ENCODE measurements at places on chromosomes 12 and 14.

GRCh38 chr12:50981319-50982239 is 29.2 kb downstream of the HIGD1C start:
- H3K36me3 ChIP-seq: peaks cover 20% of the 10 kb centered on the region
- no peak overlapping the region for H3K27ac ChIP-seq
- DNase-seq: no peak
- peaks cover 11% of the 10 kb centered on the region for H3K4me1 ChIP-seq

DNA sequence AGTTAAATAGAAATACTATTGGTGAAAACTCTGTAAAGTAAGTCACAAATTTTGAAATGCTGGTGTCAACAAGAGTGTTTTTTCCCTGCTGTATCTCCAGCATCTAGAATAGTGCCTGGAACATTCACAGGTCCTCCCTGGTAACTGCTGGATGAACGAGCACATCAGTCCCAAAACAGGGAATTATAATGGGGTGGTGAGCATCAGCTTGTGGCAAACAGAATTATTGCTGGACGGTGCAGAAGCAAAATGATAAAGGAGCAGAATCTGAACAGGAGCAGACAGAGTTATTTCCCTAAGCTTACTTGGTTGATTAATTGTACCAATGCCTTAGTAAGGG is 129.9 kb downstream of the GRIP1 start:
- H3K27me3 ChIP-seq: no peaks in the 10 kb centered on the region
- no peak overlapping the region for H3K4me3 ChIP-seq
- DNase-seq: no peak

GRCh38 chr12:22116376-22116775 is 70.4 kb downstream of the CMAS start:
- no peaks in the 10 kb centered on the region for H3K4me1 ChIP-seq
- no peak for DNase-seq
- no peak overlapping the region for H3K27ac ChIP-seq
- no peak overlapping the region for H3K4me3 ChIP-seq
- H3K27me3 ChIP-seq: no peaks in the 10 kb centered on the region

DNA sequence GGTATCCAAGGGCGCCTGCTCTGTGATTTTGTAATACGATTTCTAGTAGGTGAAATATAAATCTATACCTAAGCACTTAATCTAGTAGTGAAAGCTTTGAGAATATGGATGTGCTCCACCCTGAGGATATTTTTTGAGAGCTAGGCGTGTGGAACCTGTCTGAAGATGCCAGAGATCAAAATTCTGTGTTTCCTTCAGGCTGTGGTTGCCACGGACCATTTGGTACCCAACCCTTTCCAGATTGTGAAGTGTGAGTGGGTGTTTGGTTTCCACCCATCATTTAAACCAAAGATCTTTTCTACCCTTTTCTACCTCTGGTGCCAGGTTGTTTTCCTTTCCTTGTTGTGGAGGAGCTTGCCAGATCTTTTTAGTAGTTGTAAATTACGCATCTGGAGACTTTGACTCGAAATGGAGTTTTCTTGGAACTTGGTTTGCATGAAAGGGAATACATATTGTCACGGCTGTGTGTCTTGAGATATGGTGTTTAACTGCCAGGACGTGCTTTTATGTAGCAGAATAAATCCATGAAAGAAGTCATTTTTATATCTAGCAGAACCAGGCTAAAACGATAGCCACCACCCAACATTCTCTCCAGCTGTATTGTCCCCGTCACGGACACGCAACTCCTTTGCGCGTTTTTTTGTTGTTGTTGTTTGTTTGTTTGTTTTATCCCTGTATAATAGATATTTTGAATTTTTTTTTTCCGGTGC is 2.2 kb downstream of the LRFN5 start:
- H3K36me3 ChIP-seq: no peaks in the 10 kb centered on the region
- H3K4me1 ChIP-seq: peaks cover 4% of the 10 kb centered on the region
- no peak for DNase-seq
- H3K4me3 ChIP-seq: peak overlapping the region; percentile 52
- H3K27me3 ChIP-seq: peaks cover 54% of the 10 kb centered on the region

DNA sequence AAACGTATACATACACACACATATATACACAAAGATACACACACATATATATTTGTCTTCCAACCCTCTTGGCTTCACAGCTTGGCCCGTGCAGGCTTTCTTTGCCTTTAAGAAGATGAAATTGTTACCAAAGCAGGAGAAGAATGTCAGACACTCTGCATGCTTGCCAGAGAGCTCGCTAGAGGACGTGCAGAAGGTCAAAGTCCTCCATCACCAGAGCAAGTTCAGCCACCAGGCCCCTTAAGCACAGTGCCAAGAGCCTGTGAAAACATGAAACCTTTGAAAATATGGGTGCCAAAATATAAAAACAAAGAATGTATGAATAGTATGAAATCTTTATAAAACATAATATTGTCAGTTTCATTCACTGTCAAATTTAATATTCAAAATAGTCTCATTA is 14.9 kb upstream of the MCRS1 start:
- H3K27ac ChIP-seq: no peak overlapping the region
- H3K4me3 ChIP-seq: no peak overlapping the region
- peaks cover 14% of the 10 kb centered on the region for H3K4me1 ChIP-seq

GRCh38 chr14:31371646-31372045 is 48.7 kb downstream of the HEATR5A start:
- no peak for DNase-seq
- H3K27me3 ChIP-seq: no peaks in the 10 kb centered on the region
- H3K4me1 ChIP-seq: no peaks in the 10 kb centered on the region
- H3K27ac ChIP-seq: no peak overlapping the region

GRCh38 chr12:57985685-57986084 is 44.3 kb downstream of the ATP23 start:
- H3K36me3 ChIP-seq: no peaks in the 10 kb centered on the region
- DNase-seq: no peak
- H3K27me3 ChIP-seq: no peaks in the 10 kb centered on the region
- no peak overlapping the region for H3K27ac ChIP-seq
- H3K4me1 ChIP-seq: no peaks in the 10 kb centered on the region

DNA sequence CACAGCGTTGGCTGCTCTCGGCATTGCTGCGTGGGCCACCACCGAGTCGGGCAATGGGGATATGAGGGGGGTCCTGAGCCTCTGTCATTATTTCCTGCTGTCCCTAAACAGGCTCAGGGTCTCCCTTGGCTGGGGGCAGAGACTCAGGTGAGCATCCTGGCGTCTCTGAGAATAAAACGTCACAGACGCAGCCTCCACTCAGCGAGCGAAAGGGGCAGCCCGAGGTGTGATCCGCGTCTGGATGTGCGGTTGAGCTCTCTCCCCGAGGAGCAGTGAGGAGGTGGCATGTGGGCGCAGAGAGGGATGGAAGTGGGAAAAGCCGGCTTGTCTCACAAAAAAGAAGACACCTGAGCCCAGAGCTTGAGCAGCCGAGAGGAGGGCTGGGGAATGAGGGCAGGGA is 62.6 kb downstream of the GALNT9 start:
- DNase-seq: no peak
- no peaks in the 10 kb centered on the region for H3K27me3 ChIP-seq
- no peaks in the 10 kb centered on the region for H3K4me1 ChIP-seq
- no peaks in the 10 kb centered on the region for H3K36me3 ChIP-seq
- H3K27ac ChIP-seq: no peak overlapping the region

DNA sequence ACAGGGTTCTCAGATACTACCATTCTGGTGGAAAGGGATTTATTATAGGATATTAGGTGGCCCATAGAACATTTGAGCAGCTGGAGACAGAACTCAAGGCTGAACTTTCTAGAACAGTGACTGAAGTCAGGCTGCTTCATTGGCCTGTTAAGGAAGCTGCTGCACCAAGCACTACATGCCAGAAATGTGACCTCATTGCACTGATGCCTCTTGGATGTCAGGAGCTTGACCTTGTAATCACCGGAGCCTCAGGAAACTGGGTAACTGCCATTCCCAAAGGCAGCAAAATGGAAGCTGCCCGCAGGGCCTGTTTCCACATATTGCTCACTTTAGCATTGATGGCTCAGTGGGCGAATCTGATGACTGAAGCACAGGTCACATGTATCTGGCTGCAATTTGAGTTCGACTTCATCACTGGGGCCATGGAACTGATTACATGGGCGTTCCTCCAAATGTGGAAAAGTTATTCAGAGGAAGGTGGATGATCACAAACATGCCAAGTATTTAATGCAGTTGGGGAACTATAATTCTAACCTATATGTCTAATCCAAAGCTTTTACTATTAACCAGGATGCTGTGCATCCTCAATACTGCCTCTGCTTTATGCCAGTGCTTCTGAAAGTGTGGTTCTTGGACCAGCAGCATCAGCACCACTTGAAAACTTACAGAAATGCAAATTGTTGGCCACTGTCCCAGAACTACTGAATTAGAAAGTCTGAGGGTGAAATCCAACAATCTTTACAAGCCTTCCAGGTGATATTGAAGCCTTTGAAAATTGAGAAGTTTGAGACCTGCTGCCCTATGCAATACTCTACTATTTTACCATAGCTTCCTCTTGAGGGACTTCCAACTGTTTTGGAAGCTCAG is 337.2 kb upstream of the NAV3 start:
- no peaks in the 10 kb centered on the region for H3K36me3 ChIP-seq
- no peaks in the 10 kb centered on the region for H3K4me1 ChIP-seq
- H3K27me3 ChIP-seq: no peaks in the 10 kb centered on the region
- no peak overlapping the region for H3K4me3 ChIP-seq
- no peak overlapping the region for H3K27ac ChIP-seq

GRCh38 chr12:3493043-3493858 is 2.2 kb downstream of the PRMT8 start:
- no peak for DNase-seq
- no peaks in the 10 kb centered on the region for H3K4me1 ChIP-seq
- no peaks in the 10 kb centered on the region for H3K36me3 ChIP-seq
- peaks cover 70% of the 10 kb centered on the region for H3K27me3 ChIP-seq
- no peak overlapping the region for H3K4me3 ChIP-seq

DNA sequence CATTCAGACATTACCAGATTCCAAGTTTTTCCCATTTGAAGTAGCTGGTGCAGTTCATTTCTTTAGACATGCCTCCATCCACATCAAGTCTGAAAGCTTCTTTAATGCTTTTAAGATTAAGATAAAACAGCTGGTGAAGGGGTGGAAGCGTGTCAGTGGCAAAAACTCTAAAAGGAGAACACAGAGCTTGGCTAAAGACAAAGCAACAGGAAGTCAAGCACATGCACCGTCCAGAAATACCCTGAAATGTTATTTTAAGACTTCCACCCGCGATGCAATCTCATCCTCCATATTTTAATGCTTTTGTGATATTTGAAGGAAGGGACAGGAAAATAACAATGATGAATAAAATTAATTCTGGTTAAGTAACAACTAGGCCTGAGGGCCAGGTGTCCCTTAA is 31.8 kb downstream of the PPM1H start:
- H3K27me3 ChIP-seq: no peaks in the 10 kb centered on the region
- DNase-seq: no peak
- H3K4me3 ChIP-seq: no peak overlapping the region
- no peaks in the 10 kb centered on the region for H3K4me1 ChIP-seq
- no peak overlapping the region for H3K27ac ChIP-seq
- no peaks in the 10 kb centered on the region for H3K36me3 ChIP-seq

GRCh38 chr12:48818831-48819590 is 715 bp downstream of the CACNB3 start:
- H3K4me1 ChIP-seq: peaks cover 18% of the 10 kb centered on the region
- DNase-seq: peak; percentile 72
- no peaks in the 10 kb centered on the region for H3K27me3 ChIP-seq
- H3K4me3 ChIP-seq: peak overlapping the region; percentile 70

DNA sequence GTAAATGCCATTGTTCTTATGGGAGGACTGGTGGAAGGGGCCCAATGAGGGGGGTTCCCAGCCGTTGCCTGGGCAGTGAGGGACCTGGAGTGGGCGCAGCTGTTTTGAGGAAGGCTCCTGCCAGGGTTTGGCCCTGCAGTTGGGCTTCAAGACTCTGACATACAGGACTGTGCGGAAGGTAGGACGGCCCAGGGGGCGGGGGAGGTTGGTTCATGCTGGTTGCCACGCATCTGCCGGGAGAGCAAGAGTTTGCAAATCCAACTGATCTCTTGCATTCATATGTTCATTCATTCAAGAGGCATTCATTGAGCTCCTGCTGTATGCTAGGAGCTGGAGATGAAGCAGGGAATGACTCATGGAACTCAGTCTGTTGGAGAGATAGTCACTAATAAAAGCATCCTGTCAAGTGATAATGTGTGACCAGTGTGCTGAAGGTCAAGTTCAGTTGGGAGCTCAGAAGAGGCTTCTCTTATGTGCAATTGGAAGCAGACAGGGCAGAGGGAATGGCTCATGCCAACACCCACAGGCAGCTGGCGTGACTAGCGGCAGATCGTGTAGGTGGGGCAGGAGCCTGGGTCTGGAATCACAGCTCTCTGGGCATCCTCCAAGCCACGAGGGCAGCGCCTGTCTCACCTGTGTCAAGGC is 7.8 kb downstream of the SH2B3 start:
- H3K27me3 ChIP-seq: no peaks in the 10 kb centered on the region
- H3K36me3 ChIP-seq: peaks cover 12% of the 10 kb centered on the region
- DNase-seq: no peak
- peaks cover 52% of the 10 kb centered on the region for H3K4me1 ChIP-seq
- H3K27ac ChIP-seq: no peak overlapping the region

DNA sequence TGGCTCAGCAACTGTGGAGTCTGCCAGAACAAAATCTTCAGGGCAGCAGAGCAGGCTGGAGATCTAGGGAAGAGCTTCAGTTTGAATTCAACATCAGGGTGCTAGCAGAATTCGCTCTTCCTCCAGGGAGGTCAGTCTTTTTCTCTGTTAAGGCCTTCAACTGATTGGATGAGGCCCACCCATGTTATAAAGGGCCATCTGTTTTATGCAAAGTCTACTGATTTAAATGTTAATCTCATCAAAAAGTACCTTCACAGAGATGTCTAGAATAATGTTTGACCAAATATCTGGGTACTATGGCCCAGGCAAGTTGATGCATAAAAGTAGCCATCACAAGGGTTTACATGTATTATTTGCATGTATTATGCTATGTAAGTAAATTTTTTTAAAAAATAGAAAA is 378.4 kb downstream of the BTG1 start:
- no peak overlapping the region for H3K4me3 ChIP-seq
- no peaks in the 10 kb centered on the region for H3K27me3 ChIP-seq
- H3K36me3 ChIP-seq: no peaks in the 10 kb centered on the region
- DNase-seq: no peak
- H3K27ac ChIP-seq: no peak overlapping the region
- H3K4me1 ChIP-seq: no peaks in the 10 kb centered on the region

- no peak overlapping the region for H3K27ac ChIP-seq
- no peaks in the 10 kb centered on the region for H3K36me3 ChIP-seq
- DNase-seq: no peak
- peaks cover 8% of the 10 kb centered on the region for H3K4me1 ChIP-seq
- no peak overlapping the region for H3K4me3 ChIP-seq
Measured at GRCh38 chr12:65432114-65432513, 153.6 kb downstream of the MSRB3 start.

DNA sequence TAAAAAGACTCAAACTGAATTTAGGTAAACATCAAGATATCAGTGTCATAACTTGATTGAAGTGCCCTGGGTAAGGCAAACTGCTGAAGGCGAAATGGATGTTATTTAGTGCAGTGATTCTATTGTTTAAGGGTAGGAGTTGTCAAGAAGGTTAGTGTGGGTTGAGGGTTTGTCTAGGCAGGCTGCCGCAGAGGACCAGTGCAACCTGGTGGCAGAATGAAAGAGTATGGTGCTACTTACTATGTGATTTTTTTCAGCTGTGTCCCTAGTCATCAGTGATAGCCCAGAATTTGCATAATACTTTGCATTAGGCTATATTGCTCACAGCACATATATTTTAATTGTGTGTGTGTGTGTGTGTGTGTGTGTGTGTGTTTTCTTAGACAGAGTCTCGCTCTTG is 1127.0 kb downstream of the GALC start:
- DNase-seq: no peak
- H3K4me3 ChIP-seq: no peak overlapping the region
- H3K4me1 ChIP-seq: no peaks in the 10 kb centered on the region
- no peak overlapping the region for H3K27ac ChIP-seq
- no peaks in the 10 kb centered on the region for H3K27me3 ChIP-seq

GRCh38 chr12:119700078-119700477 is 32.1 kb downstream of the PRKAB1 start:
- DNase-seq: no peak
- no peak overlapping the region for H3K27ac ChIP-seq
- no peaks in the 10 kb centered on the region for H3K27me3 ChIP-seq
- no peaks in the 10 kb centered on the region for H3K4me1 ChIP-seq

Measured in upper lobe of right lung (tissue), 1 donor.